ENCODE measurements at places on chromosomes 3 and 15.

- peak; percentile 82 for DNase-seq
Observed at GRCh38 chr3:25427942-25428788, at the start of gene RARB. Gene RARB (plus strand): TSS chr3:25428263. CDS start chr3:25428732, 469 bp downstream.

DNA sequence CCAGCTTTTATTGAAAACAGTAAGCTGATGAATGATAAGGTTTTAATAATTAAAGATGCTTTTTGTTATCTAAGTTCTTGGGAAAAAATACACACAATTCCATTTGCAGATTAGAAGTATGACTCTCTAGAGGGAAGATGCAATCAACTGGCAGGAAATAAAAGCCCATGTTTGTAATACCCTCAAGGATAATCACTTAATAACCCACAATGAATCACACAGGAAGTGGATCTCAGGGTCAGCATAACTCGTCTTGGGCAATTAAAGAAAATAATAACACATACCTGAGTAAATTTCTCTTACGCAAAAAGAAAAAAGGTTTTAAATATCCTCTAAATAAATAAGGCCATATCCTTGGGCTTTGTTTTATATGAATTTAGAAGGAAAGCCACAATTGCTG lies 9.4 kb upstream of the EID1 start:
- DNase-seq: peak; percentile 47

DNA sequence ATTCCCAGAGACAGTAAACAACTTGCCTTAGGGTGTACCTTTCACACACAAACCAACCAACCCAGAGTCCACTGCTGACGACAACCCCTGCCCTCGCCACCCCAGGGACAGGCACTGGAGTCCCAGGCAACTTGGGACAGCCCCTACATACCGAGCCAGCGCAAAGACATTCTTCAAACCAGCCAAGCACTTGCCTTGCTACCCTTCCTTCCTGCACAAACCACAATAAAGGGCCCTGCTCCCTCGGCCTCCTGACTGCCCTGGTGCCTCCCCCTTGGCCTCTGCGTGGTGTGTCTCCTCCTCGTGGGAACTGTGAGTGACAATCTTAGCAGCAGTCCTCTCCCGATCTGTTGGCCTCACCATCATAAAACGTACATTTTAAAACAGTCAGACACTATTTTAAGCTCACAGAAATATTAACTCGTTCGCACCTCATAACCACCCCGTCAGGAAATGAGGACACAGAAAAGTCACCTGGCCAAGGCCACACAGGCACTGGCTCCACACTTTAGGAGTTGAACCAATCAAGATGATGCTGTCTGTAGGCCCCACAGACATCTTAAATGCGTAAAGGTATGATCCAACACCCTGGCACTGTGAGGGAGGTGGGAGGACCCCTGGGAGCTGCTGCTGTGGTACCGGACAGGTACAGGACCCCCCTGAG lies 113.8 kb downstream of the ADCY5 start:
- no peak for DNase-seq

GRCh38 chr15:66841953-66842681 lies 140.1 kb downstream of the SMAD6 start:
- DNase-seq: peak; percentile 92

DNA sequence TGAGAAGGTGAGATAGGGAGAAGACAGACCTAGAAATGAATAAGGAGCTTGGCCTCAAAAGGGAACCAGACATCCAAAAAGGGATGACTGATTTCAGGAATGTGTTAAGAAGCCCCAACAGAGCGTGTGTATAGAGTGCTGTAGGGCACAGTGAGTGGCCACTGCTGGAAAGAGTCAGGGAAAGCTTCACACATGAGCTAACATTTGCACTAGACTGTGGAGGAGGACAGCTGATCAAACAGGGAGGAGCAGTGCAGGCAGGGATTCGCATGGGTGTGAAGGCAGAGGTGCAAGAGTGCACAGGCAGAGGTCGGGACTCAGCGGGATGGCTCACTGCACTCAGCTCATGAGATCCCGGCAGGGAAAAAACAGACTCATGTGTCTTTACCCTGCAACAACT lies 61.8 kb downstream of the NPTN start:
- DNase-seq: no peak

DNA sequence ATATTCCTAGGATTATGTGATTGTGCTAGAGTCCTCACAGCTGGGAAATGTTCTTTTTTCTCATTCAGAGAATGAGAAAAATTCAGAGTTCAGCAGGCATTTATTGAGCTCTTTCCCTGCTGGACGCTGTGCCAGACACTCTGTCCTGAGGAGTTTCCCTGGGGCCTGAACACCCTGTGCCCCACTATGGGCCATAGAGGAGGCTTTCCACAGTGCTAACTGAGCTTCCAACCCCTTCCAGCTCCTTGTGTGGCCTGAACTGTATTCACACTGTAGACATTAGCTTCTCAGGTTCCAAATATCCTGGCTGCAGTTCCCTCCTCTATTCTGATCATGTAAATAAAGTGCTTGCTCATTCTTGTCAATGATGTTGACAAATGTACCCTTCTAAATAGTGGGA lies 10.0 kb downstream of the ABHD2 start:
- DNase-seq: no peak

- DNase-seq: no peak
Observed at GRCh38 chr3:2774481-2775249, 335.5 kb downstream of the IL5RA start.

DNA sequence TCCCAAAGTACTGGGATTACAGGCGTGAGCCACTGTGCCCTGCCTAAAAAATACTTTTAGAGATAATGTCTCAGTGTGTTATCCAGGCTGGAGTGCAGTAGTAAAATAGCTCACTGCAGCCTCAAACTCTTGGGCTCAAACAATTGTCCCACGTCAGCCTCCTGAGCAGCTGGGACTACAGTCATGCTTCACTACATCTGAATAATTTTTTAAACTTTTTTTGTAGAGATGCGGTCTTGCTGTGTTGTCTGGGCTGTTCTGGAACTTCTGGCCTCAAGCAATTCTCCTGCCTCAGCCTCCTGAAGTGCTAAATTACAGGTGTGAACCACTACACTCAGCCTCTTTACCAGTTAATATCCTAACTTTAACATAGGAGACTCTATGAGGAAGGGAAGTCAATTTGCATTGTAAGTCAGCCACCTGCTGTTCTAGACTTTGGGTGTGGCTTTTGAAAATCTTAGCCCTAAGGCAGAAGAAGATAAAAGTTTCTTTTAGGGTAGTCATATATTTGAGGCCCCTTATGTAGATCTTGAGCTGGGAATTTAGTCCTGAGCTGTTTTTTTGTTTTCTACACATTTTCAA lies 78.2 kb upstream of the RASGRP1 start:
- DNase-seq: no peak

DNA sequence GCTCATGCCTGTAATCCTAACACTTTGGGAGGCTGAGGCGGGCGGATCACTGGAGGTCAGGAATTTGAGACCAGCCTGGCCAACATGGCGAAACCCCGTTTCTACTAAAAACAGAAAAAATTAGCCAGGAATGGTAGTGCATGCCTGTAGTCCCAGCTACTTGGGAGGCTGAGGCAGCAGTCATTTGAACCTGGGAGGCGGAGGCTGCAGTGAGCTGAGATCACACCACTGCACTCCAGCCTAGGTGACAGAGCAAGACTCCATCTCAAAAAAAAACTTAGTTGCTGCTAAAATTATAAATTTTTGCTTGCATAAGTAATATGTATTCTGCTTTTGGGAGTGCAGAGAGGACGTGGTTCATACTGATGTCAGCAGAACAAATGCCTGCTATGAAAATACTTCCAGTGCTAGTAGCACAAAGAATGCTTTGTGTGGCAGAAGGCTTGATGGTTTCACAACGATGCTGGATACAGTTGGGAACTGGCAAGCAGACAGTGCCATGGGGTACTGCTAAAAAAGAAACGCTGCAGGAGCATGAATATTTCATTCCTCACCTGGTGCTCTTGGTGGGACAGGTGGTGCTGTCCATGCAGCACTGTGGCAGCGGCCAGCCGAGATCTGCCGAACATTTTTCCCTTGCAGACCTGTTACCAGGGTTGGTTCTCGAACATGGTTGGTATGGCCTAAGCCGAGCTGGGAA lies 31.1 kb downstream of the FBXL22 start:
- no peak for DNase-seq

GRCh38 chr3:171980578-171981270 lies 58.7 kb upstream of the FNDC3B start:
- DNase-seq: no peak

Measured in AG08395 (cell line).